Stomach (tissue), 19 donors: ENCODE measurements at places on chromosomes 2 and 18. TPM values are rescaled to one million over a fixed set of nuclear protein-coding genes. Genes with fewer than 3 reads are reported as not detected.

DNA sequence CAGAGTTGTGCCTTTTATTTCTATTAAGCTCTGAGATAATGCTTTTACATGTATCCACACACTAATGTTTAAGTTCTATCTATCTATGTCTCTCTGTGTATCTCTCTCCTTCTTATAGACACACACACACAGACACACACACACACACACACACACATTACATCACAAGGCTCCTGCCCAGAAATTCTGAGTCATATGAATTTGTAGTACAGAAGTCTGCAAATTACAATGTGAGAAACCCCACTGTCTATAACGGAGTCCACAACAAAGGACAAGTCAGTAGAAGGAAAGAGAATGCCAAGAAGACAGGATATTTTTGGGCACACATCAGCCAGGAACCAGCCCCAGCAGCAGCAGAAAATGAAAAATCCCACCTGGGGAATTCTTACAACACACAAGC, 142.4 kb downstream of the EN1 start:
- no peak overlapping the region for H3K4me3 ChIP-seq
- no peak for DNase-seq
- H3K4me1 ChIP-seq = no peaks in the 10 kb centered on the region
- H3K27me3 ChIP-seq = no peaks in the 10 kb centered on the region
- H3K36me3 ChIP-seq = no peaks in the 10 kb centered on the region

DNA sequence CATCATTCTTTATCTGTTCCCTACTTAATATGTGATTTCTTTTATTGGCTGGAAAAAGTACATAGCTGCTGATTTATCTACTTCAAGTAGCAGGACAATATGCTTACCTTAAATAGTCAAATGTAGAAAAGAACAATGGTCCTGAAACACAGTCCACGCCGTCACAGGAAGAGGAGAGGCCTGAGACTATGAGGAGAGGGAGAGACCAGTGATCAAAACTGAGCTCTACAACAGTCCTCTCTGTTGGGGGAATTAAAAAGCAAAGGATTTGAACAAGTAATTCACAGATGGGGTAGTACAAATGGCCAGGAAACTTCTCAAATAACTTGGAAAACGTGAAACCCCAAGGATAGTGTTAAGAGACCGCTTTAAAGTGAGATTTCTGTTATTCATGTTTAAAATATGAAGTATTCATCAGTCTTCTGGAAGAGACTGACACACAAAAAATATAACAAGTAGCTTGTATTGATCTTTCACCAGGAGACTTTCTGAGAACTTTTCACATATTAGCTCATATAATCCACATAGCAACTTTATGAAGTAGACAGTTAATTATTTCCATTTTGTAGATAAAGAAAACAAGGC, 20.2 kb downstream of the SCYGR8 start:
- no peak overlapping the region for H3K4me3 ChIP-seq
- H3K36me3 ChIP-seq = no peaks in the 10 kb centered on the region
- H3K27ac ChIP-seq = no peak overlapping the region
- H3K4me1 ChIP-seq = no peaks in the 10 kb centered on the region
- H3K27me3 ChIP-seq = no peaks in the 10 kb centered on the region

DNA sequence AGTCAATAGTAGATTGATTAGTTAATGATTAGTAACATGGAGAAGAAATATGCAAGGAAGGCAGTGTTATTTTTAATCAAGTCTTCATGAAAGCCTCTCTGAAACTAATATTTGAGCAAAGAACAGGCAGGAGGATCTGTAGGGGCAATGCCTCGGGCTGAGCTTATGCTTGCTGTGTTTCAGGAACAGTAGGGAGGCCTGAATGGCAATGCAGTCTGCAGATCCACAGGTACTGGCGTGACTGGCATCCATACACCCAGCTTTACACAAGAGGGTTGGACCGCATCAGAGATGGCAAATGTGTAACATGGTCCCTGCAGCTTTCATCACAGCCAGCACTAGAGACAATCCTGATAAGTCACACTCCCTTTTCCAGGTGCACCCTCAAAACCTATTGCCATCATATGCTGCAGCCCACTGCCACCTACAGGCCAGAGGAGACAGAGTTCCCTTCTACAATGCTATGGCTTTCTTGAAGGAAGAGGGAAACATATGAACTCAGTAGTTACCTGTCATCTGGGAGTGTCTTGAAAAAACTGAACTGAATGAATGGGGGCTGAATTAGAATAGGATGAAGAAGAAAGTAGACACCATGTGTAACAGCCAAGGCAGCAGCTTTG, 582.4 kb upstream of the RAB6C start:
- no peaks in the 10 kb centered on the region for H3K36me3 ChIP-seq
- DNase-seq = peak; percentile 80
- H3K27ac ChIP-seq = no peak overlapping the region
- H3K27me3 ChIP-seq = no peaks in the 10 kb centered on the region

GRCh38 chr2:217222309-217222910, 362.5 kb upstream of the TNP1 start:
- H3K4me1 ChIP-seq = peaks cover 7% of the 10 kb centered on the region
- no peaks in the 10 kb centered on the region for H3K36me3 ChIP-seq
- no peaks in the 10 kb centered on the region for H3K27me3 ChIP-seq

DNA sequence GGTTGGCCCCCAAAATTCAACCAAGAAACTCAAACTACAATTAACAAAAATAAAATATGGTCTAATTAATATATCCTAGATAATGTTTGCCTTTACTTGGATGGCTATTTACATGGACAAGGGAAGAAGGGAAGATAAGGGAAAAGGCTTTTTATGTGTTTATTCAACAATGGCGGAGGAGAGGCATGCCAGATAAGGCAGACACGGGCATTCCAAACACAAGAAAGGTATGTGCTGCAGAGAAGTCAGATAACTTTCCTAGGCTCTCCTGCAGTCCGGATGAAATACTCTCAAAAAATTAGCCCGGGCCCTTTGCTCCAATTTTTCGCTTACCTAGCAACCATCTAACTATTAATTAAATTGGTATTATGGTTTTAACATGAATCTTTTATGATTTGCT, 5.1 kb upstream of the TTR start:
- no peak overlapping the region for H3K4me3 ChIP-seq
- H3K27ac ChIP-seq = no peak overlapping the region

DNA sequence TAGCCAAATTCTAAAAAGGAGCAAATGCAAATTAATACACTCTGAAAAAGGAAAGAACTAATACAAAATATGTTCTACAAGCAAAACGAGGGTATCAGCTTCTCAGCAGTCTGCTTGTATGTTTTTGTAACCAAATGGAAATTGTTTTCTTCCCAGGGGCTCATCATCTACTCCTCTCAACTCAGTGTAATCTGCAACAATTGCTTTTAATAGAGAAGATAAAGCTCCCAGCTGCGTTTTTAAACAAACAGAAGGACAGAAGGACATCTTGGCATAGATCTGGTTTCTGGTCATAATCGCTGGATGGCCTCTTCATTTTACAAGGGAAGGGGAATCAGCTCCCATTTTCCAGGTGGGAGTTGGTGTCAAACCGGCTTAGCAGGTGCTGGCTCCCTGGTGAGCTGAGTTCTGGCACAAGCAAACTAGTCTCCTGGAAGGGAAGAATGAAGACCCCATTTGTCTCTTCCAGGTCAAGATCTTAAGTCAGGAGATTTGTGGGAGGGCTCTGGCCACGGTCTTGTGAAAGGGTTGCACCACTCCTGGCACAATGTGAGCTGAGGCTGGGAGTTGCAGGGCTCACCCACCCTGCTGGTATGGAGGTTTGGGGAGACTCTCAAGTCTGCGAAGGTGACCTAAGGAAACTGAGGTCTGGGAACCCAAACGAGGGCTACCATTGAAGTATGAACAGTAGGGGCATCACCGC, 41.6 kb downstream of the NPPC start:
- DNase-seq = no peak
- H3K4me1 ChIP-seq = peaks cover 5% of the 10 kb centered on the region
- no peak overlapping the region for H3K27ac ChIP-seq
- H3K36me3 ChIP-seq = no peaks in the 10 kb centered on the region
- H3K27me3 ChIP-seq = peaks cover 37% of the 10 kb centered on the region

DNA sequence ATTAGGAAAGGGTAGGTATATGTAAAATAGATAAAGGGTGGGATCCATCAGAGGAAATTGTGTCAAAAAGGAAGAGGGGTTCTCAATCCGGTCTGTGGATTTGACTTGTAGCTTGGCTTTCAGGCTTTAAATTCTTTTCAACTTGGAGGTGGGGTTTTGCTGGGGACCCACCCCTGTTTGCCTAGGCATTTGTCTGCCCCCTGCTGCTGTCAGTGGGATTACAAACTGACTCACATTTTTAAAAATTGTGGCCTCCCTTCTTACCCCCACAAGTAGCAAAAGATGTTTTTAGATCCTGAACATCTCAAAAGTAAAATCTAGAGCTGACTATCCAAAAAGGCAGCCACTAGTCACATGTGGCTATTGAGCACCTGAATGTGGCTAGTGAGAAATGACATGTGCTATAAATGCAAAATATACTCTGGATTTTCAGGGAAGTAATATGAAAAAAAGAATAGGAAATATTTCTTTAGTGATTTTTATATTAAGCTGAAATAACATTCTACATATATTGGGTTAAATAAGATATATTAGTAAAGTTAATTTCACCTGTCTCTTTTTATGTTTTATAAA, 178.9 kb downstream of the GFPT1 start:
- no peak for DNase-seq
- H3K4me3 ChIP-seq = no peak overlapping the region
- no peaks in the 10 kb centered on the region for H3K27me3 ChIP-seq
- no peaks in the 10 kb centered on the region for H3K4me1 ChIP-seq

GRCh38 chr18:13562494-13563029, 163.8 kb downstream of the FAM210A start:
- no peak overlapping the region for H3K4me3 ChIP-seq
- H3K36me3 ChIP-seq = no peaks in the 10 kb centered on the region
- DNase-seq = peak; percentile 34
- peaks cover 46% of the 10 kb centered on the region for H3K4me1 ChIP-seq

- no peaks in the 10 kb centered on the region for H3K36me3 ChIP-seq
- no peak for DNase-seq
- no peak overlapping the region for H3K27ac ChIP-seq
These were observed 31.4 kb downstream of the KCTD1 start for GRCh38 chr18:26516964-26517363.

GRCh38 chr2:150150144-150150543, 337.3 kb downstream of the RND3 start:
- H3K4me3 ChIP-seq = no peak overlapping the region
- DNase-seq = no peak
- H3K27ac ChIP-seq = no peak overlapping the region

- H3K4me1 ChIP-seq = no peaks in the 10 kb centered on the region
- no peaks in the 10 kb centered on the region for H3K27me3 ChIP-seq
- H3K27ac ChIP-seq = no peak overlapping the region
- H3K36me3 ChIP-seq = peaks cover 13% of the 10 kb centered on the region
- no peak overlapping the region for H3K4me3 ChIP-seq
These were observed 63.0 kb downstream of the EIPR1 start for GRCh38 chr2:3314626-3315025.

DNA sequence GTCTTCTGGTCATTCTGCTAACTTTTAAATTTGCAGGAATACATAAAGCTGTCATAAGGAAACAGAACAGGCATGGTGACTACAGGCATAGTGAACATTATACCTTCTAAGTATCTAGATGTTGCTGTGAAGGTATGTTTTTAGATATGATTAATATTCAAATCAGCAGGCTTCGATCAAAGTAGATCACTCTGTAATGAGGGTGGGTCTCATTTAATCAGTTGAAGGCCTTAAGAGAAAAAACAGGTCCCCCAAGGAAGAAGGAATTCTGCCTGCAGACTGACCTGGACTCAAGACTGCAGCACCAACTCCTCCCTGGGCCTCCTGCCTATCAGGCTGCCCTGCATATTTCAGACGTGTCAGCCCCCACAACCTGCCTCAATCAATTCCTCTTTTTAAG, 104.0 kb downstream of the L3MBTL4 start:
- no peaks in the 10 kb centered on the region for H3K4me1 ChIP-seq
- H3K27me3 ChIP-seq = no peaks in the 10 kb centered on the region
- DNase-seq = no peak
- no peak overlapping the region for H3K4me3 ChIP-seq
- no peaks in the 10 kb centered on the region for H3K36me3 ChIP-seq
- H3K27ac ChIP-seq = no peak overlapping the region

DNA sequence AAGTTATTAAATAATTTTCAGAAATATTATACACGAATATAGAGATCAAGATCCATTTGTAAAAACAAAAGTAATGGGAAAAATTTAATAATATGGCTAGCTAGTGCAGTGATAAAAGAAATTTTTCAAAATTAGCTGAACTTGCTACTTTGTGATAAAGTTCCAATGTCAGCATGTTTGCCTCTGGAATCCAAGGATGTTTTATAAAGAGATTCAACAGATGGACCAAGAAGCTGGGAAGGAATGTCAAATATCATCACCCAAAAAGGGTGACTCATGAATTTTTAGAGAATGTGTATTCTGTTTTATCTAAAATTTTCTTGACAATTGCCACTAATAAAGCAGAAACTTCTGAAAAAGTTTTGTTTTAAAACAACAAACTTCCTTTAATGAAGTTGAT, 95.3 kb downstream of the FSIP2 start:
- DNase-seq = no peak
- H3K4me1 ChIP-seq = peaks cover 5% of the 10 kb centered on the region
- no peak overlapping the region for H3K27ac ChIP-seq

- no peaks in the 10 kb centered on the region for H3K27me3 ChIP-seq
- H3K27ac ChIP-seq = no peak overlapping the region
- H3K36me3 ChIP-seq = no peaks in the 10 kb centered on the region
- no peak overlapping the region for H3K4me3 ChIP-seq
- no peak for DNase-seq
These were observed 117.7 kb upstream of the SMIM21 start for GRCh38 chr18:75545189-75545588.

- no peak overlapping the region for H3K27ac ChIP-seq
- no peaks in the 10 kb centered on the region for H3K27me3 ChIP-seq
- H3K36me3 ChIP-seq = peaks cover 92% of the 10 kb centered on the region
- no peaks in the 10 kb centered on the region for H3K4me1 ChIP-seq
- no peak for DNase-seq
These were observed 29.8 kb upstream of the ACTG2 start for GRCh38 chr2:73862987-73863386.

- no peak overlapping the region for H3K4me3 ChIP-seq
- no peak overlapping the region for H3K27ac ChIP-seq
- DNase-seq = no peak
- no peaks in the 10 kb centered on the region for H3K4me1 ChIP-seq
- H3K27me3 ChIP-seq = no peaks in the 10 kb centered on the region
These were observed 151.5 kb downstream of the NCK2 start for GRCh38 chr2:105895990-105896764.

DNA sequence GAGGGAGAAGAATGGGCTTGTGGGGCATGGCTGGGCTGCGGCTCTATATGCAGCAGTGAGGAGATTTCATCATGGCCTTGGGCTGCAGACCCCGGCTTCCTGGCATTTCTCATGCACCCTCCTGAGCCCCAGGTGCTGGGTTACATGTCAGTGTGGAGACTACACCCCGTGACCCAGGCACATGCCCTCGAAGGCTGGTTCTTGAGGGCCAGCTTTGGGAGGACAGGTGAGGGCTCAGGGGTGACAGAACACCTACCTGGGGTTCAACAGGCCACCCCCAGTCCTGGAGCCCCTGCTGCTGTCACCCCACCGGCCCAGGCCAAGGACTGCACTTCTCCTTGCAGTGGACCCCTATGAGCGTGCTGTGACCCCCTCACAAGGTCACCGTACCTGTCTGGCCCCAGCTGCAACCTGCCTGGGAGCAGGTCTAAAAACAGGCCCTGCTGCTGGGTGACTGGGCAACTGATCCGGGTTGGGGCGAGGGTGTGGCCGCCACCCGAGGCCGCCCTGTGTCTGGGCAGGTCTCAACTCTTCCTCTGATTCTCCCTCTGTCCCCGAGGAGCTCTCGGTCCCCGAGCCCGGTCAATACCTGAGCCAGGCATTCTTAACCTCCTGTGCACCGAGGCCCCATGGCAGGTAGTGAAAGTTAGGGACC, 94.8 kb upstream of the OTOS start:
- H3K27ac ChIP-seq = no peak overlapping the region
- H3K4me3 ChIP-seq = no peak overlapping the region
- H3K27me3 ChIP-seq = no peaks in the 10 kb centered on the region
- H3K36me3 ChIP-seq = no peaks in the 10 kb centered on the region

The PMAIP1 gene
- polyA plus RNA-seq = 4.3 TPM

The GAD1 gene
- polyA plus RNA-seq = 0.38 TPM
